ENCODE measurements at places on chromosomes 4 and X. TPM values are rescaled to one million over a fixed set of nuclear protein-coding genes. Genes with fewer than 3 reads are reported as not detected.

The SLIT2 gene
- total RNA-seq: 2.8 TPM

The CTAG1B gene
- total RNA-seq: not detected

The DDX53 gene
- total RNA-seq: not detected

The ZNF182 gene
- 2.7 TPM for total RNA-seq

The SYTL4 gene
- 3.2 TPM for total RNA-seq

The GRIPAP1 gene
- total RNA-seq: 22.3 TPM

The CXCL1 gene
- total RNA-seq: 2.0 TPM

The DYNLT3 gene
- total RNA-seq: 50.9 TPM

The CEP135 gene
- 9.0 TPM for total RNA-seq

The CXCL10 gene
- total RNA-seq: not detected

The SMIM31 gene
- not detected for total RNA-seq

The PABPC1L2A gene
- total RNA-seq: not detected

The HAND2 gene
- 0.71 TPM for total RNA-seq

The RAB9B gene
- total RNA-seq: 0.13 TPM

The GLRA2 gene
- not detected for total RNA-seq

The ASB5 gene
- total RNA-seq: 619 TPM

The SLAIN2 gene
- total RNA-seq: 25.8 TPM

The LEF1 gene
- 10.8 TPM for total RNA-seq

The GRIA2 gene
- not detected for total RNA-seq

The TMEM271 gene
- not detected for total RNA-seq

The SPANXN3 gene
- total RNA-seq: not detected

The PQBP1 gene
- total RNA-seq: 53.2 TPM

The CDS1 gene
- total RNA-seq: 0.17 TPM

The GAGE12C gene
- total RNA-seq: not detected

The ZFP42 gene
- total RNA-seq: not detected

The BGN gene
- not detected for total RNA-seq

The FDCSP gene
- total RNA-seq: not detected

The ZNF280C gene
- total RNA-seq: 6.2 TPM

The SSX1 gene
- total RNA-seq: not detected

The RPS6KA3 gene
- total RNA-seq: 21.3 TPM

The MAGED4B gene
- total RNA-seq: 40.8 TPM

The PABPC1L2B gene
- not detected for total RNA-seq

The FBXL5 gene
- 167 TPM for total RNA-seq

The RTL3 gene
- 0.29 TPM for total RNA-seq

The FAM47A gene
- total RNA-seq: not detected

The STAP1 gene
- not detected for total RNA-seq

The DOCK11 gene
- total RNA-seq: 5.5 TPM

The KLHL4 gene
- total RNA-seq: 16.0 TPM

The ABCB7 gene
- 15.5 TPM for total RNA-seq

The GPR50 gene
- not detected for total RNA-seq

The SSX7 gene
- total RNA-seq: not detected

The RBM46 gene
- total RNA-seq: not detected

The DHRSX gene
- total RNA-seq: 25.3 TPM

The TMSB4X gene
- total RNA-seq: 5,577 TPM

The CXCL8 gene
- 3.2 TPM for total RNA-seq

The SYTL5 gene
- total RNA-seq: 0.46 TPM
